ENCODE measurements at places on chromosomes 12 and 14.

DNA sequence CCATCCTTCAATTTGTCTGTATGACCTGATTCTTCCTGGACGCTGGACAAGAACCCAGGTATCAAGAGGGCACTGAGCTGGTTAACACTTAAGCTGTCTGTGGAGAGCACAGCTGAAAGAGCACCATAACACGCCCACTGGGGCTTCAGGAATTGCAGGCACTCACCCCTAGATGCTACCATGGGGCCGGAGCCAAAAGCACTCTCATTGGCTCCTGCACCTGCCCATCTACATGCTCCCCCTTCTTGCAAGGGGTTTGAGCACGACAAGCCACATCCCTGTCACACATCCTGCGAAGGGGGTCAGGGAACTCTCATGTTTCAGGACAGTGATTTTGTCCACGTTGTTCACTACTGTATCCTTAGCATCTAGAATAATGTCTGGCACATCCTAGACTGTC, 35.1 kb upstream of the TBC1D15 start:
- no peak for DNase-seq

DNA sequence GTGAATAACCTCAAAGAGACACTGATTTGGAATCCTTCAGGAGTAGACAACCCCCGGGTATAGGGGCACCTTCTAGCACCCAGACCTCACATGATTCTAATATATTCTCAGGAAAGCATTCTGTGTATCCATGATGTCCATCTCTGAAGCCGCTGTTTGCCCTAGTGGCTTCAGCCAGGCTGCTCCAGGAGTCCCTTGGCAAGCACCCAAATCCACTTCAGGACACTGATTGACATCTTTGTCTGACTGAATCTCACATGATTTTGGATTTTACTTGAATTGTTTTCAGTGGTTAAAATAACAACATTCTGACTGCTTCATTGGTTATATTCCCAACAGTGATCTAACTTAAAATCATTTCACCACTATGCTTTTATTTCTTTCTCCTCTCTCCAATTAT, 390.5 kb upstream of the CLEC14A start:
- DNase-seq, result no peak

GRCh38 chr14:50064993-50065392, 51.4 kb downstream of the VCPKMT start:
- DNase-seq, result no peak

DNA sequence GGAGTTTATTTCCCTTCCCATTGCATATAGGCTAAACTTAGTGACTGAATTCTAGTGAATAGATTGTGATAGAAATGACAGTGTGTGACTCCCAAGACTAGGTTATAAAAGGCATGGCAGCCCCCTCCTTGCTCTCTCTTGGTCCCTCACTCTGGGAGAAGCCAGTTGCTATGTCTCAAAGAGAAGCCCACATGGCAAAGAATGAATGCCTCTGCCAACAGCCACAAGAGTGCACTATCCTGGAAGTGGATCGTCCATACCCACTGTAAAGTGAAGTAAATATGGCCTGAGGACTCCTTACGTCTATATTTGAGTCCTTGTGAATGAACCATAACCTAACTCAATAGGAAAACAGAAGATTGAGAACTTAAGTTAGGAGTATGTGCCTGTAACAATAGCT, 35.4 kb upstream of the HMGA2 start:
- no peak for DNase-seq

- DNase-seq, result no peak
These were observed 338.1 kb downstream of the CACNA1C start for GRCh38 chr12:2390850-2391390.

- DNase-seq, result no peak
These were observed 609.0 kb upstream of the STXBP6 start for GRCh38 chr14:25658988-25659387.

DNA sequence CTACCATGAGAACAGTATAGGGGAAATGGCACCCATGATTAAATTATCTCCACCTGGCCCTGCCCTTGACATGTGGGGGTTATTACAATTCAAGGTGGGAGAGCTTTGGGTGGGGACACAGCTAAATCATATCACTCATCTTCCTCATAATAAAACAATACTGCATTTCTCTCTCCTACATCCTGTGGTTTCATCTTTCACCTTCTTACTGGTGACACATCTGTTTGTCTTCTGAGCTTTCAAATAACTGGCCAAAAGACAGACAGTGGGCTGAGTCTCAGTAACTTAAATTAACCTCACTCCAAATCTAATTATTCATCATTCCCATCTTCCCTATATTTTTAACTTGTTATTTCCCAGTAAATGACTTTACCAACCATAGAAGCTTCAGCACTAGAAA, 729.7 kb upstream of the USP15 start:
- no peak for DNase-seq

- DNase-seq, result no peak
These were observed 54.5 kb downstream of the ATP2A2 start for GRCh38 chr12:110335481-110336045.

- no peak for DNase-seq
These were observed 46.9 kb downstream of the ZDHHC17 start for GRCh38 chr12:76810671-76811419.

DNA sequence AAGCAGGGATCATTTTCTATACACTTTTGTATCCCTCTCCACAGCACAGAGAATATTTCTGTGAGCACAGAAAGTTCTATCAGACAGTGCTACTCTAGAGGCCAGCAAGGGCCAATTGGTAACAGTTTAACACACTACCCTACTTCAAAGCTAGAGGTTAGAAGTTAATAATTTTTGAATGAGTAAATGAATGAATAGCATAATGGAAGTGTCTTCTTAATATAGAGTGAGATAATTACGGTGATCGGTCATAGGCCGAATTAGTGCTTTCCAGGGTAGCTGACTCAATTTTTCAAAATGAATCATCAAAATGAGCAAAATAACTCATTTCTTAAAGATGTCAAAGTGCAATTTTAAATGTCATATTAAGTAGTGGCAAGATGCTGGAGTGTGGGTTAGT, 67.0 kb upstream of the CCDC198 start:
- no peak for DNase-seq

GRCh38 chr14:25122843-25123242, 72.9 kb upstream of the STXBP6 start:
- no peak for DNase-seq

DNA sequence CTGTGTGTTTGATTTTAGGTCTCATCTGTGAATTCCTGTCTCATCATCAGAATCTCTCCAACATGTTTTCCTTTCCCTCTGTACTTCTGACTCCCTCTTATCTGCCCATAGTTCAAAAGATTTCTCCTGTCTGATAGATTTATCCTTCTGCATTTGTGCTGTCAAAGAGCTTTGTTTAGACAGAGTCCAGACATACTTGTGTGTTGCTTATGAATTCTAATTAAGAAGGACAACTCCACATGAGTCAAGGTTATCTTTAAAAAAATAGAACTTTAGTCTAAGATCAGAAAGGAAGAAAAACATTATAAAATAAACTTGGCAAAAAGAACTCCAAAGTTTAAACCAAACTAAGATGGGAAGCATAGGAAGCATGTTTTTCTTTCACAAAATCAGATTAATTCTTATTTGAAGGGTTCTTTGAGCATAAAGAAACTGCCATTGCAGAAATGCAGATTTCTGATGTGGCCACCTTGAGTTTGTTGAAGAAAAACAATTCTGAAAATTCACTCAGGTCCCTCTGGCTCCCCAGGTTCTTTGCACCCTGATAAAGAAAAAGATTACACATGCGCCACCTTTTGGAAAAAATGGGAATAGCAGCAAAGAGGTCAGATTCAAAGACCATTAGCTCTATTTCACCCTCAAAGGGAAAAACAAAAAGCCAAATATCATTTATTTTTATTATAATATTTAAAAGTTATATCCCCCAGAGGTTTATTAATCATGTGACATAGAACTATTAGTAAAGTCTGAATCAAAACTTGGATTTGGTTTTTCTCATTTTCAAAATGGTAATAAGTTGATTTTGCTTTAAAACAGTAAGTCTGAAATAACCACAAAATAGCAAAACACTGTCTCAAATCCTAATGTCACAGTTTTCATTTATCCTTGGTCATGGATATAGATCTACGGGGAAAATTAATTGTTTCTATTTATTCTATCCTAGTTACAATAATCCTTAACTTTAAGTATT, 143.7 kb upstream of the DCN start:
- no peak for DNase-seq

- no peak for DNase-seq
These were observed 13.5 kb downstream of the WNT5B start for GRCh38 chr12:1642513-1642912.

- no peak for DNase-seq
These were observed 70.0 kb downstream of the TMEM132C start for GRCh38 chr12:128337071-128337345.

- no peak for DNase-seq
These were observed 80.9 kb upstream of the SLC24A4 start for GRCh38 chr14:92241966-92242595.

GRCh38 chr14:89221109-89221810, 195.8 kb downstream of the FOXN3 start:
- no peak for DNase-seq

DNA sequence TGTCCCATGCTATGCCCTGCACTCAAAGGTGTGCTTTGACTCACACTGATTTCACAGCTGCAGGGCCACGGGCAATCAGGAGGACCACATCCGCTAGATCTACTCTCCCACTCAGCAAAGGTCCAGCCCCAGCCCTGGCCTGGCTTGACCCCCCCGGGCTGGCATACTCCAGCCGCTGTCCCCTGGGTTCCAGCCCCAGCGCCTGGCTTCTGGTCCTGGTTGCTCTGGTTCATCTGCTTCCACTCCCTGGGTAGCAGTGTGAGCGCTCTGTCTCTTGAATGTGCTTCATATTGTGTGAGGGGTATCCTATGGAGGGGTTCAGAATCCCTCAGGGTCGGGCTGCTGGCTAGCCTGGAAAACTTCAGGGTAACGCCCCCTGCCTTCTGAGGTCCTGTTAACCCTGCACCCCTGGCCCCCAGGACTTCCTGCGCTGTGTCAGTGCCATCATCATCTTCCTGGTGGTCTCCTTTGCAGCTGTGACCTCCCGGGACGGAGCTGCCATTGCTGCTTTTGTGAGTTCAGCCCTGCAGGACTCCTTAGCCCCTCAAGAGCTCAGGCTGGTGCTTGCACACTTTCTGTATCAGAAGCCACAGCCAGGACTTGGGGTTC, 1.9 kb downstream of the CMTM5 start:
- no peak for DNase-seq

DNA sequence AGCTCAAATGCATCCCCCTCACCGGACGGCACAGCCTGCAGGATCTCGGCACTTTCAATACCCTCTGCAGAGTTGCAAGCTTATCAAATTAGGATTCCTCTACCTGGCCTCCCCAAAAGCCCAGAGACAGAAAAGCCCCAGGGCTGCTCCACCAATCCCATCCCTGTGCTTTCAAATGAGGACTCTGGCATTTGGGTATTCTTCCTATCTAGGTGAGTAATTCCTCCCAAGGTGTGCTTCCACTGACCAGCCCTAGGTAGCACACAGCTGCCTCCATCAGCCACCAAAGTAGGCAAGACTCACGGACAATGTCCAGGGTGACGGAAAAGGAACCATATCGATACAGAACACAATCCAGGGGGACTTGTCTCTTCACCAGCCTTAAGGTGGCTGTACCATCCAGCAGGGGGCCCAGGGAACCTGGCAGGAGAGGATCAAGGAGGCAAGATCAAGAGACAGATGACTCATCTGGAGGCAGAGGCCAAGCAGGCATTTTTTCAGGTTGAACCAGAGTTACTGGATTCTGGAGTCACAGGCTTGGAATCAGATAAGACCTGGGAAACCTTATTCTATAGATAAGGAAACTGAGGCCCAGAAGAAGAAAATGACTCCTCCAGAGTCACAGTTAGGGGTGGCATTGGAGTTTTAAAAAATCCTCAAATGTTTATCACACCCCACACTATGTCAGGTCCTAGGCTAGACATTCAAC, 9.9 kb downstream of the PMEL start:
- no peak for DNase-seq

- no peak for DNase-seq
These were observed 159.3 kb downstream of the DACT1 start for GRCh38 chr14:58797010-58797429.

DNA sequence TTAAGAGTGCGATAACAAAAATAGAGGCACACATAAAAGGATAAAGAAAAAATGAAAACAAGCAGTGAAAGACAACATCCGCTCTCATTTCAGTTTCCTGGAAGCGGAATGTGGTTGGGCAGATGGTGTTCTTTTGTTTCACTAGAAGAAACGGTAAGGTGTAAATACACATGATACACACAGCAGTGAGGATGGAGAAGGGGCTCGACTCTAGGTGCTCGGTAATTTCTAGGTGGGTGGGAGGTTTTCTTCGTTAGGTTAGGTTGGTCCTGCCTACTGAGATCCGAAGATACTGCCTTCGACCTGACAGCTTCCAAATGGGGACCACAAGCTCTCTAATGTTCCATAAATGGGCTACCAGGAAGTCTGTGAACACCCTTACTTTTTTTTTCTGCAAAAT, 1082.5 kb downstream of the BCL11B start:
- DNase-seq, result no peak

DNA sequence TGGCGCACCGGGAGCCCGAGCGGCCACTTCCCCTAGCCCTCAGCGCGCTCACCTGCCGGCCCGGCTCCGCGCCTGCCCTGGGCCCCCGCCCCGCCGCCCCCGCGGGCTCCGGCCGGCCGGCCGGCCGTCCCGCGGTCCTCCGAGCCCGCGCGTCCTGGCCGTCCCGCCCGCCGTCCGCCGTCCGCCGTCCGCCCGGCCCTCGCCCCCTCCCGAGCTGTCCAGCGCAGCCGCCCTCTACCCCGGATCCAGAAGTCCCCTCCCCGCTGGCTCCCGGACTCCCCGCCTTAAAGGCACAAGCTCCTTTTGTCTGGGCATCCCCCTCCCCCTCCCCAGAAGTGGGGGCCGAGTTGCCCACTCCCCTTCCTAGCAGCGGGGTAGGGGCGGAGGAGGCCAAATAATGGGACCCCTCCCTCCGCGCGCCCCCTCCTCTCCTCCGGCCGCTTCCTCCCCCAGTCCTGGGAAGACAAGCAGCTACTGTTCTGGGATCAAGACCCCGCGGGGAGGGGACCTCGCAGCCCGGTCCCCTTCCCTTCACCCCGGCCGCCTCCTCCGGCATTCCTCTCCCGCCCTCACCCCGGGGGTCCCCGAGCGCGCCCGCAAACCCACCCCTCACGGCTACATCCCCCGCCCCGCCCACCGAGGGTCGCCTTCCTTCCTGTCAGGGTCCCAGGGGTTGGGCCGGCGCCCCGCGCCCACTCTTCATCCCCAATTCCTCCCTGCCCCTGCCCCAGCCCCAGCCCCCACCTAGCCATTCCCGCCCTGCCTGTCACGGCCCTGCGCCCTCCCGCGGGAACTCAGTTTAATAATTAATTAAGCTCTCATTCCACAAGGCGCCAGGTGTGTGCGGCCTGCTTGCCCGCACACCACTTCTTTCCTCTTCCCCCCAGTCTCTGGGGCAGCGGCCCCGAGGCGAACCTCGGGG, at the start of gene ADCY6:
TSS of gene ADCY6 (minus strand) at position 236 of the 922 bp plus-strand sequence. CDS start 5,655 bp downstream, outside the sequence.
- no peak for DNase-seq

DNA sequence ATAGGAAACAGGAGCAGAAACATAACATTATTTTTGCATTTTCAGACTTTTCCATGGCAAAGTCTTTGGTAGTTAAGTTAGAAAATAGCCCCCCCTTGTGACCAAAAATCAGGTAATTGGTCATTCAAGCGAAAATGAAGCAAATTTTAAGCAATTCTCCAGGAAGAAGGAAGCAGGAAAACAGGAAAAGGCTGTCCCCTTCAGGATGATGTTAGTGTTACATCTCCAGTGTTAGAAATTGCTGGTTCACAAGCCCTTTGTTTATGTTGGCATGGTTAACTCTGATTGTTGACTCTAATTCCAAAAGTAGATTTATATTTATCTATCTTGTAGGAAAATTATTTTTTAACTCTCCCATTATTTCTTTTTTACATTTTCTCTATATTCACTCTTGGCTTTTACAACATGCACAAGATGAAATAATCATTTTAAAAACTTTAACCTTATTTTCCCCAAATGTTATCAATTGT, 18.8 kb upstream of the GAS2L3 start:
- DNase-seq, result no peak

GRCh38 chr14:79742142-79742541, 469.2 kb downstream of the DIO2 start:
- no peak for DNase-seq

Measured in stimulated activated CD4-positive, alpha-beta T cell treated with anti-CD3 and anti-CD28 coated beads, Interleukin-1b, Interleukin-23, amount 100 ng/mL, for 1 hour (primary cell).